ENCODE measurements at places on chromosomes 6 and 20. TPM values are rescaled to one million over a fixed set of nuclear protein-coding genes. Genes with fewer than 3 reads are reported as not detected.

Gene RCAN2
- total RNA-seq: 9.0 TPM

Gene PGC
- total RNA-seq: 947 TPM

DNA sequence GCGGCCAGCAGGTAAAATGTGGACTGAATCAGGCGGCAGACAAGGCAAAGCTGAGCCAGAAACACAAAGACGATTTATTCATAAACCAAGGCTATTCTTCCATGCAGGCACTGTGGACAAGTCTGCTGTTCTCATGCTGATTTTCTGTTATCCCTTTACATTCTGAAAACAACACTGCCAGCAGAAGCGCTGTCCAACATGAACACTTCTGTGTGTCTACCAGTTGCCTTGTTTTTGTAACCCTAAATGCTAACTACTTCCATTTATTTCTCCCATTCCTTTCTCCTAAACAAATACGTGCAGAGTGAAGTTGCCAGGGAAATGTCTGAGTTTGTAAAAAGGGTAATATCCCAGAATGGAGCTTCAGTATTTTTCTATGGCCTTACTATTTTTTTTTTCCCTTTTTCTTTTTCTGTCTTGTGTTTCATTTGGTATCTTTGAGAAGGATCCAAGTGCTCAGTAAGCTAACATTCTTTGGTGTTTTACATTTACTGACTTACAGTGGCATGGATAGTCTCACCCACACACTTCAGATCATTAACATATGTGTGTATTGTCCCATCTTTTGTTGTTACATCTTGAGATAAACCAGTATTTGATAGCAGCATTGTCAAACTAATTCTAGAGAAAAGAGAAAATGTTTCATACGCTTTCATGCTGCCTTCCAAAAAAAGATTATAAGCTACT lies 1308.9 kb upstream of the MAP3K7 start:
- no peak overlapping the region for H3K27ac ChIP-seq
- no peak overlapping the region for H3K4me3 ChIP-seq
- no peaks in the 10 kb centered on the region for H3K36me3 ChIP-seq

- H3K36me3 ChIP-seq: no peaks in the 10 kb centered on the region
- H3K4me3 ChIP-seq: no peak overlapping the region
- H3K27ac ChIP-seq: no peak overlapping the region
- peaks cover 36% of the 10 kb centered on the region for H3K27me3 ChIP-seq
These were observed 90.7 kb downstream of the ANKRD60 start for GRCh38 chr20:58137651-58138265.

DNA sequence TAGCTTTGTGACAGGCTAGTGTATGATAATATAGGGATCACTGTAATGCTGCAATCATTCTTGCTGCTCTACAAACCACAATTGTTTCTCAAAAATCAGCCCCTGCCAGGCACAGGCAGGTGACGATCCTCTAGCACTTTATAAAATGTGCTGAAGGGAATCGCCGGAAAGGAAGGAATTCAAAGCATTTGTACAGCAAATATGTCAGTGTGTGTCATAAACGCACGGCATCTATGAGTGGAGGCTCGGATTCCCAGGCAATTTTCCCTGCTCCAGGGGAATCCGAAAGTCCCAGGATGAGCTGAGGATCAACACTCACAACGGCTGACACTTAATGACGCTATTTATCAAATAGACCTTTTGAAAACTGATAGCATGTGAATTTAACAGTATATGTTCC lies 1.4 kb downstream of the PHACTR1 start:
- H3K4me3 ChIP-seq: no peak overlapping the region
- H3K36me3 ChIP-seq: no peaks in the 10 kb centered on the region
- H3K27ac ChIP-seq: no peak overlapping the region

- H3K4me1 ChIP-seq: peaks cover 22% of the 10 kb centered on the region
- DNase-seq: no peak
- no peak overlapping the region for H3K27ac ChIP-seq
- H3K4me3 ChIP-seq: no peak overlapping the region
These were observed 138.6 kb upstream of the AFDN start for GRCh38 chr6:167688123-167688522.

Data from lower lobe of right lung (tissue), 2 donors.